ENCODE measurements at places on chromosomes 13 and 19.
A peak's percentile ranks its signal among the peaks of the same experiment; 100 is the strongest.

GRCh38 chr13:35720290-35720689 lies 243.8 kb upstream of the MAB21L1 start:
- DNase-seq: no peak

DNA sequence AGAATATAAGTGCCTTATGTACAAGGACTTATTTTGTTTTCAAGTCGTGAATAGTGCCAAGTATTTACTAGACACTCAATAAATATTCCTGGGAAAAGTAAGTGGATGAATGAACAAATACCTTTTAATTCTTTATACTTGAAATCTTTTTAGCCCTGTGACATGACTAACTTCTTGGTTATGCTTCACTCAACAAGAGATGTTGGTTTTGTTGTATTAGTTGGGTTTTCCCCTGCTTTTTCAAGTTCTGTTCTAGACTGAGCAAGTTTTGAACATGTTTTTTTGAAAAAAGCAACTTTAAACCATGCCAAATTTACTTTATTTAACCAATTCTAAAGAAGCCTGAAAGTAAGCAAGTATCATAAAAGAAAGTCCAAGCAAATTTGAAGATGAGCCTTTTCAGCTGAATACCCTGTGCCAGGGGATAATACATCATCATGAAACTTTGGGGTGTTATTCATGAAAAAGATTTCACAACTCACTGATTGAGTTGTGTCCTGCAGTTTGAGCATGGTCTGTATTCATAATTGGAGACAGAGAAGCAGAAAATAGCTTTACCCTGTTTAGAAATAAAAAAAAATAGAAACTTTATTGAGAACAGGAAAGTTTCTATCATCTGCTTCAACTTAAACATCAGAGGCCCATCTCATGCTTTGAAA lies 11.1 kb downstream of the LMO7 start:
- DNase-seq: no peak

DNA sequence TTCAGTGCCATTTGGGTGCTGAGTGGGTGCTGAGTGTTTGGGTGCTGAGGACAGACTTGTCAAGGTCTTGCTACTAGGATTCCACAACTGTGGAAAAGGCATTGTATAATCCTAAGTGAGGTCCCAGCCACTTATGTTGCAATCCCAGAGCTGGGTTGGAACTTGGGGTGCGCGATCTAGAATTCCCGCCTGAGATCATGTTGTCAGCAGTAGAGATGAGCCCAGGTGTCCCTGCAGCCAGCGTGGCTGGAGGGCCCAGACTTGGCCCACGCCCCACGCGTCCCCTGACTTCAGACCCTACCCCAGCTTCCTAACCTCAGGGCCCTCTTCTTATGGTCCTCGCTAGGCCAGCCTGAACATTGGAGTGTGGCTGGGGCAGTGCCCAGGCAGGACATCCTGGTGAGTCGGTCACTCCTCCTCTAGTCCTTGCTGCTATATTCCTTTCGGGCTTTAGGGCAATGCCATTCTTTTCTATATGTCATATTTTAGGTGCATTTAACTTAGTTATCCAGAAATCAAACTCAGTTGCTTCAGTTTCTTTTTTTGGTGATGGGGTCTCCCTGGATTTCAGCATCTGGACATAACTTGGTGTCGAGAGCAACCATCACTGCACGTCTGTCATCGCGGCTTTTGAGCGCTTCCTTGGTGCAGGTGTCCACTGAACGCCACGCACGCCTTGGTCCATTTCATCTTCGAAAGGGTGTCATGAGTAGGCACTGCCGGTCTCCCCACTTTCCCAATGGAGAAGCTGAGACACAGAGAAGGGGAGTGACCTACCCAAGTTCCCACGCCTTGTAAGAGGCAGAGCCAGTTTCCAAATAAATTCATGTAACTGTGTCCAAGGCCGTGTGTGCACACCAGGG lies 46.4 kb upstream of the F7 start:
- no peak for DNase-seq

- no peak for DNase-seq
Measured at GRCh38 chr13:80048030-80048429, 292.9 kb downstream of the SPRY2 start.

DNA sequence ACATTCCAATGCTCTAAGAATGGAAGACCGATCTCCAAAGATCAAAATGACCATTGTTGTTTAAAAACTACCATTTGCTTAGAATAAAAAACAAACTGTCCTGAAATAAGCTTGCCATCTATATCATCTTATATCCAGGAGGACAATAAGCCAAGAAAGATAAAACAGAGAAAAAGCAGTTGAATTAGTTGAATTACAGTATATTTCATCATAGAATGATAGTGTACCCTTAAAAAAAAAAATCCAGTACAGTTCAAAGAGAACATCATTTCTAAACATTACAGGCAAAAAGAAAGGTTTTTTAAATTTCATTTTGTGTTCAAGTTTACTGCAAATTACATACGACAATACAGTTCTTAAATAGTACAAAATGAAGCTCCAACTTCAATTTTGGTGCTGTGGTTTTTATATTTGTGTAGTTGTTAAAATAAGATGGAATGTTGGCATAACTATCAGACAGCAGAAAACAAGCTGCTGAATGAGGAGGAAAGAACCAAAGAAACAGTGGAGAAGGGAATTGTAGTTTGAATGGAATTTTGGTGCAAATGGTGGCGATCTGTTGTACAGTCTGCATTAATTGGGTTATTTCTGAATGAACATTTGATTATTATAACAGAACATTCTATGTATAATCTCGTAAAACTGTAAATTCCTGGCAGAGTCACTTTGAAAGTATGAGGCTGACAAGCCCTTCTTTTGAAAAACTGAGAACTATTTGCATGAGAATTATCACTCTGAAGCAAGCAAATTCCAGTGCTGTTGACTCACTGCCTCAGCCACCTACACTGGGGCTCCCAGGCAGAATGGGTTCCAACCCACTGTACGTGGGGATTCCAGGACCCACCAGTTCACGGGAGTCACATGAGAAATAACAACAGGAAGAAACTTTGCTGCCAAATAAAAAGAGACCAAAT lies 37.7 kb downstream of the LHFPL6 start:
- no peak for DNase-seq

- peak; percentile 10 for DNase-seq
Measured at GRCh38 chr19:459724-460511, 915 bp downstream of the SHC2 start.
